ENCODE measurements at places on chromosomes 4 and X. TPM values are rescaled to one million over a fixed set of nuclear protein-coding genes. Genes with fewer than 3 reads are reported as not detected.

KLHL4 gene
- total RNA-seq: 1.1 TPM

GRCh38 chr4:118834070-118834469 lies 1.9 kb downstream of the SEC24D start:
- DNase-seq: no peak

ABCG2 gene
- total RNA-seq: 1.6 TPM

- DNase-seq: no peak
Measured at GRCh38 chr4:113556382-113557134, 205.0 kb downstream of the CAMK2D start.

DNA sequence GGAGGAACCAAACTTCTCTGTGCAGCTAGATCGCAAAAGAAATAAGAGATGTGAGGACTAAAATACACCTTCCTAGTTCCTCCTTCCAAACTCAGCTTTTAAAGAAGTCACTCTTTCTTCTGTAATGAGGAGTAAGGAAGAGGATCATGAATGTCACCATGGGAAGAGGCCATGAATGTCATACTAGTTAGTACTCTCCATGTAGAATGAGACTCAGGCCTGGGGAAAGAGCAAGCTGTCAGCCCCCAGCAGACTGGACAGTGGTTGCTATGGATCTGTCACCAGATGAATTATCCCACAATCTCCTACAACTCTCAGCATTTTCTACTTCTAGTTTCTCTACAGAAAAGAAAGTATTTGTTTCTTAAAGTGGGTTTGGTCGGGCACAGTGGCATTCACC lies 57.1 kb upstream of the PRDM8 start:
- no peak for DNase-seq

ITGB1BP2 gene
- 90.5 TPM for total RNA-seq

DNA sequence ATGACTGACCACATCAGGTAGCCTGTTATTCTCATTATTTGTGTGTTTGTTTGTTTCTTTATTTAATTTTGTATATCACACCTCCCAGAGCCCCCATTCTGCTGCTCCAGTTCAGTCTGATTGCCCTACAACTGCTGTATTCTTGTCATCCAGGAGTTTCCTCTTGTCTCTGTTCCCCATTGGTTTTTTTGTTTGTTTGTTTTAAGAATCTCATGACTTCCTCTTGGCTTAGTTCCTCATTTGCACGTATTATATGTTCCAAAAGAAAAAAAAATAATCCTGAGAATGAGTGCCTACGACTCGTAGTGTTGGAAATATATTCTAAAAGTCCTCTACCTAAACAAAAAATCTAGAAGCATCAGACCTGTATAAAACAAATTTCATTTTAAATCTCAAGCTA lies 142.3 kb upstream of the SLIT2 start:
- DNase-seq: no peak

VSIG1 gene
- not detected for total RNA-seq

- no peak for DNase-seq
Measured at GRCh38 chr4:182975806-182976205, 58.6 kb upstream of the DCTD start.

DNA sequence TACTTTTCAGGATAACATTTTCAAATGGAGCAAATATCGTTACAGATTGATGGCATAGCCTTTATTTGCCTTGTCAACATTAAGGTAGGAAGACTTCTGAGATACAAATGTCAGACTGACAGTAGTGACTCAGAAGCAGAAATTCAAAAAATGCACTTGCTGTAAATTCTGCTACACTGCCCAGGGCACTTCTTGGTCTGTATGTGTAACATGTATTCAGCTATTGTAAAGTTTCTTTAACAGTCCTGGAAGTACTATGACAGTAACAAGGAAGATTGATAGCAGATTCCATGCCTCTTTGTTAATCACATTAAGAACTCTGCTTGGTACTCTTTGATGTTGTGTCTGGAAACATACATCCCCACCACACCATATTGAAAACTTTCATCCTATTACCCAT lies 69.6 kb upstream of the PCDH18 start:
- no peak for DNase-seq

DNA sequence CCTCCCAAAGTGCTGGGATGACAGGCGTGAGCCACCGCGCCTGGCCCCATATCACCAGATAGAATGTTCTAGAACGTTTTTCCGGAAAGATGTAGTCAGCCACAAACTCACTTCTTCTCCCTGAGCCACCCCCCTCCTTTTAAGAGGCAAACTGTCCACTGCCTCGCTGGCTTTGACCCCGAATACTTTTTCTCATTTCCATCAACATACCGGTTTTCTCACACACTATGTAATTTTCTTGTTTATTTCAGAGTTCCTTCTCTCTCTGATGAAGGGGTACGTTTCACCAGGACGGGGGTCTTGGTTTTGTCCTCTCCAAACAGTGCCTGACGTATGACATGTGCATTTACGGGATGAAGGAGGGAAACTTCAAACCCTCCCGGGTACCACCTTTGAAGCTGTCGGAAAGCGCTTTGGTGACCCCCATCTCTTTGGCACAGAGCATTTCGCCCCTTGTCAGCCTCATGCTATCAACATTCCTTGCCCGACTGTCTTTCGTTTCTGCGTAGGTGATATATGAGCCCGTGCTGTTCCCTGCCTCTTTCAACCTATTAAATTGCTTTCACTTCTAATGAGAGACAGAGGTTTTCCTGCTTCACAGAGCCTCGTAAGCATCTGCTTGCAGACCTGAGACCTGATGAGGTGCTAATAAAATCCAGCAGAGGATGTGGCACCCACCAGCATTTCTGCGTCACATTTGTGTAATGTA lies 73.8 kb downstream of the CRLF2 start:
- no peak for DNase-seq

DNA sequence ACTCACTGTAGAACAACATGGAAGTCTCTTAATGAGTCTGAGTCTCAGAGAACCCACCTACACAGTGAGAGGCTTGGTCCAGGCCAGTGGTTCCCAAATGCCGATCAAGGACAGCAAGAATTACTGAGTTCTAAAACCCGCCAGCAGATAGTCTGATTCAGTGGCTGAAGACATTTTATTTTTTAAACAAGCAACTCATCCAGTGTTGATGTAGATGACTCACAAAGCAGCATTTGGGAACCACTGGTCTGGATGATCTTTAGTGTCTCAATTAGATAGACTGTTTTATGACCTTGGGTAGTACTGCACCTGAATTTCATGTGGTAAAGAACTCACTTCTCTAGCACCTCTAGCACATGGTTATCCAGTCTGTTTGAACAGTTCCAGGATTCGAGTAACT lies 193.6 kb downstream of the FBXW7 start:
- no peak for DNase-seq

Measured in left cardiac atrium (tissue), 4 donors.